Astrocyte of the spinal cord (primary cell): ENCODE measurements at places on chromosomes 1 and 21.

DNA sequence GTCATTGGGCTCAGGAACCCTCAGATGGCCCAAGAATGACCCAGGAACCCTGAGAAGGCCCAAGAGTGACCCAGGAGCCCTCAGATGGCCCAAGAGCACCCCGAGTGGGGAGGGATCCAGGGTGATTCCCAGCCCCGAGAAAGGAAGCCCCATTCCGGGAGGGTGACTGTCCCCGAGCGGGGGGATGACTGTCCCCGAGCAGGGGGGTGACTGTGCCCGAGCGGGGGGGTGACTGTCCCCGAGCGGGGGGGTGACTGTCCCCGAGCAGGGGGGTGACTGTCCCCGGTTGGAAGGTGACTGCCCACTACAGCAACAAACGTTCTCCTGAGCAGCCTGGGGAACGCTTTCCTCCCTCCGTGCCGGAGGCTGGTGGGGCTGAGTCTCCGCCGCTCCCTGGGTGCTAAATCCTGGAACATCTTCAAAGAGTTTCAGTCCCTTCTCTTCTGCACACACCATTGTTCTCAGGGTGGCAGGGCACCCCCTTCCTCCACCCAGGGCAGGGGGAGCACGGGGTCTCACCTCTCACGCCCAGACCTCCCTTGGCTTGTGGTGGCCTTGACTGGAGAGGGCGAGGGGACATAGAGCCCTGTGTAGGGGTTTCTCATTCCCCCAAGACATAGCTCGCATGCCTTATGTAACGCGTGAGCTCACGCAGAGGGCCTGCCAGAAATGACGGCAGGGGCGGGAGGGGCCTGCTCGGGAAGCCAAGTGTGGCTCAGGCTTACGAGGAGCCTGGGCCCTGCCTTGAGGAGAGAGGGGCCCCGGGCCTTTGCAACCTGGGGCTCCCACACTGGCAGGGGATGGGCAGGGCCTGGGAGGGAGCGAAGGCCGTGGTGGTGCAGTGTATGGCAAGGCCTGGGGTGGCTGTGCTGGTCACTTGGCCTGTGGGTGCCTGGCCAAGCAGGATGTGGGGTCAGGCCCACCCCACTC is 14.3 kb upstream of the SKI start:
- DNase-seq: peak; percentile 88

- DNase-seq: no peak
Observed at GRCh38 chr1:22288593-22289241, 145.8 kb upstream of the WNT4 start.

DNA sequence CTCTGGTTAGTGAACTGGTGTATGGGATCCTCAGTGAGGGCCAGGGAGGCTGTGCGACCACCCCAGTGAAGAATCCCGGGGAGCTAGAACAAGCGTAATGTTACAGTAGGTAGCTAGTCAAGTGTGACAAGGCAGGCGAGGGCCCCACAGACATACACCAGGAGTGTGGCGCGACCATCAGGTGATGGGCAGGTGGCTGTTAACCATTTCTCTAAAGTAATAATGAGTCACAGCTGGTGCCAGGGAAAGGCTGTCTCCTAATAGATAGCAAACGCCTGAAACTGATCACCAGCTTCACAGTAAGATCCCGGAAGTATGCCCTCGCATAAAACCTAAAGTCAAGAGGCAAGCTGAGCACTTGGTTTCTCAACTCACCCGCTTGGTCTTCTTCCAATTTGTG is 40.5 kb upstream of the TARBP1 start:
- DNase-seq: no peak

DNA sequence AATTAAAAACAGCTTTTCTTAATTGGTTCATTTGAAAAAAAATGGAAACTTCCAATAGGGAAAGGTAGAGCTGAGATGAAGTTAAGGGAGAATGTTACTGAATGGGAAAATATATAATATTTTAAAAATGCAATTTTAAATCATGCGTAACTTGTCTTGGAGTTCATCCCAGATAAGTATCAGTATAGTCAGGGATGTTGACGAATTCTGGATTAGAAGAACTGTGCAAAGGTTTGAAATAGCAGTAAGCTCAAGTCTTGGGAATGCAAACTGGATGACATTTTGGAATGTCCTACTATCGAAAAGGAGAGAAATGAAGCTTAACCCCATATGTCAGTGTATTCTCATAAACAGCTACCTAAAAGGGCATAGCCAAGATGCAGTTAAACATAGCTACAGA is 4.0 kb upstream of the ST6GALNAC3 start:
- no peak for DNase-seq

GRCh38 chr1:178397678-178398077 is 99.1 kb downstream of the CLEC20A start:
- DNase-seq: peak; percentile 19
